ENCODE measurements at places on chromosomes 6 and 20.

- DNase-seq = no peak
Observed at GRCh38 chr6:148516617-148517016, 174.0 kb downstream of the SASH1 start.

GRCh38 chr6:63504777-63505384 lies 67.4 kb upstream of the LOC128125822 start:
- DNase-seq = no peak

- DNase-seq = no peak
Observed at GRCh38 chr6:2550247-2550646, 200.5 kb downstream of the MYLK4 start.

DNA sequence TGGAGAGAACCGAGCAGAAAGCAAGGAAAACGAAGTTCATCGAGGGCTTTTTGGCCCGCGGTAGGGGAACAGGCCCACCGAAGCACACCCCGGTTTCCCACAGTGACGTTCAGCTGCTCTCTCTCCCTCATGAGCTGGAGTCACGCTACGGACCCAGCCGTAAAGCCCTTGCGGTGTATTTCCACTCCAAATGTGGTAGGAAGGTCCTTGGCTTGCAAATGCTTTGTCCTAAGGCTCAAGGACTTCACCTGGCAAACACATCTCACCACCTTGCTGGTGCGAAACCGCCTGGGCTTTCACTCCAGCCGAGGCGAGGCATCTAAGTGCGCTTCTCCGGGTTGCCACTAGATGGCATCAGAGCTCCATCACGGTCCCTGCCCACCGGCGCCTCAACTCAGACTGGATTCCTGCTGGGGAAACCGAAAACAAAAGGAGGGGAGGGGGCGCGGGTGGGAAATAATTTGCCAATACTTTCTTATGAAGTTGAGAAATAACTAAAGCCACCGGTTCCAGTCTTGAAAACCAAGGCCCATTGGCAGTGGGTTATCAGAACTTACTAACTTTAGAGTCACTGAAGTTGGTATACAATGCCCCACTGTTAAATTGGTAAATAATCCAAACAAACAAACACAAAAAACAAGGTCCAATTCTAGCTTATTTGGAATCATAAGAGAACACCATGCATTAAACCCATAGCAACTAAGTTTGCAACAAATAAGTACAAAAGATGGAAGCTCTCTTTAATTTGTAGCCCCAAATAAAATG lies 13.4 kb upstream of the FOXC1 start:
- DNase-seq = peak; percentile 50

- peak; percentile 67 for DNase-seq
Observed at GRCh38 chr6:87700397-87701343, 1.4 kb downstream of the AKIRIN2 start.

GRCh38 chr6:157670466-157671186 lies 152.4 kb upstream of the SNX9 start:
- DNase-seq = no peak

Measured in astrocyte of the spinal cord (primary cell).